Heart left ventricle (tissue), 16 donors: ENCODE measurements at places on chromosomes 4 and X. TPM values are rescaled to one million over a fixed set of nuclear protein-coding genes. Genes with fewer than 3 reads are reported as not detected.

DNA sequence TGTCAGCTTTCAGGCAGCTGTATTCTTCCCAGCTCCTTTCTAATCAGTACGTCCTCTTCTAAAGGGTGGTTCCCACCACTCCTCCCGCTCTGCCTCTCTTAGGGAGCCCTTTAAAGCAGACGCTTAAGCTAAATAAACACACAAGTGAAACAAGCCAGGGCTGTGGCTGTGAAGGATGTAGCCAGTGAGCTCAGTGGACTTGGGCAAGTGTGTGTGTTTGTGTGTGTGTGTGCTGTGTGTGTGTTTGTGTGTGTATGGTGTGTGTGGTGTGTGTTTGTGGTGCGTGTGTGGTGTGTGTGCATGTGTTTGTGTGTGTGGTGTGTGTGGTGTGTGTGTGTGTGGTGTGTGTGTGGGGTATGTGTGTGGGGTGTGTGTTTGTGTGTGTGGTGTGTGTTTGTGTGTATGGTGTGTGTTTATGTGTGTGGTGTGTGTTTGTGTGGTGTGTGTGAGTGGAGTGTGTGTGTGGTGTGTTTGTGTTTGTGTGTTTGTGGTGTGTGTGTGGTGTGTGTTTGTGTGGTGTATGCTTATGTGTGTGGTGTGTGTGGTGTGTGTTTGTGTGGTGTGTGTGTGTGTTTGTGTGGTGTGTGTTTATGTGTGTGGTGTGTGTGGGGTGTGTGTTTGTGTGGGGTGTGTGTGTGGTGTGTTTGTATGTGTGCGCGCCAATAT, 283.3 kb downstream of the PTTG2 start:
- no peak overlapping the region for H3K27ac ChIP-seq
- H3K4me3 ChIP-seq = no peak overlapping the region
- DNase-seq = no peak
- no peaks in the 10 kb centered on the region for H3K4me1 ChIP-seq

DNA sequence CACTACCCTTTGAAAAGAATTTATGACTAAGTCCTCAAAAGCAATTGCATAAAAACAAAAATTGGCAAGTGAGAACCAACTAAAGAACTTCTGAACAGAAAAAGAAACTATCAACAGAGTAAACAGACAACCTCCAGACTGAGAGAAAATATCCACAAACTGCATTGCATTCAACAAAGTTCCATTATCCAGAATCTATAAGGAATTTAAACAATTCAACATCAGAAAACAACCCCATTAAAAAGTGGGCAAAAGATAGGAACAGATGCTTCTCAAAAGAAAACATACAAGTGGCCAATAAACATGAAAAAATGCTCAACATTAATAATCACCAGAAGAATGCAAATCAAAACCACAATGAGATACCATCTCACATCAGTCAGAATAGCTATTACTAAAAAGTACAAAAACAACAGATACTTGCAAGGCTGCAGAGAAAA, 130.2 kb downstream of the GASK1B start:
- H3K36me3 ChIP-seq = no peaks in the 10 kb centered on the region
- H3K4me3 ChIP-seq = no peak overlapping the region
- no peak for DNase-seq
- no peaks in the 10 kb centered on the region for H3K4me1 ChIP-seq

KLB gene
- polyA plus RNA-seq = 0.08 TPM

DNA sequence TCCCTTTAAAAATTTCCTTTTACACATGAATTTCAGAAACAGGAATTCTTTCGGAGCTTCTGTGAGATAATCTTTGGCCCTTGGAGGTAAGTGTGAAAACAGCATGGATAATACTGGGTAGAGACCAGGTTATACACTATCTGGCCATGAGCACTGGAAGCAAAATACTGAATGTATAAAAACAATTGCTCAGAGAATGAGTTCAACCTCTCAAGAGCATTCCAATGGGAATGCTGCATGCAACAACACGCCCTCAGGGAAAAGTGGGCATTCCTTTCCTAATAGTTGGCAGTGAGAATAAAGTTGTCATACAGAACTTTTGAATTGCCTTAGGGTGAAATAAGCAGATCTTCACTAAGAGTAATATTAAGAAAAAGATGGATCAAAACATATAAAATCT, 574.8 kb upstream of the DIPK2B start:
- no peaks in the 10 kb centered on the region for H3K36me3 ChIP-seq
- DNase-seq = no peak
- H3K27ac ChIP-seq = peak overlapping the region; percentile 13
- no peaks in the 10 kb centered on the region for H3K4me1 ChIP-seq
- H3K27me3 ChIP-seq = no peaks in the 10 kb centered on the region
